Smooth muscle cell of the brain vasculature (primary cell): ENCODE measurements at places on chromosomes 1 and 21.

DNA sequence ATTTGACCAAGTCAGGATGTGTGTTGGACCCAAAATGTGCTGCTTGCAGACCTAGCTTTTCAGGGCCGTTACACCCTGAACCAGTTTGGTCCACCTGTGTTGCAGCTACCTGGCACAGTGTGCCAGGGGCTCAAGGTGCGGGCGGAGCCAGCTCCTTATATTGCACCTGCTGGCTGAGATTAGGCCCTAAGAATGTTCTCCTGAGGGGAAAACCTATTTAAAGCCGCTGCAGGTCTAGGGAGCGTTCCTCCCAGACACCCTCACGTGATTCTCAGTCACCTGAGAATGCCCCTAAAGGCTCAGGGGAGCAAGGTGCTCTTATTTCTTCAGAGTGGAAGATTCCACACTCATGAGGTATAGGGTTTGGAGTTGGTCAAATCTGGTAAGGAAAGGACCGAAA lies 12.0 kb downstream of the GSTM3 start:
- no peak for DNase-seq

GRCh38 chr1:166814611-166815010 lies 24.7 kb upstream of the POGK start:
- no peak for DNase-seq

- DNase-seq: no peak
Observed at GRCh38 chr21:34190576-34191321, 117.4 kb downstream of the MRPS6 start.

DNA sequence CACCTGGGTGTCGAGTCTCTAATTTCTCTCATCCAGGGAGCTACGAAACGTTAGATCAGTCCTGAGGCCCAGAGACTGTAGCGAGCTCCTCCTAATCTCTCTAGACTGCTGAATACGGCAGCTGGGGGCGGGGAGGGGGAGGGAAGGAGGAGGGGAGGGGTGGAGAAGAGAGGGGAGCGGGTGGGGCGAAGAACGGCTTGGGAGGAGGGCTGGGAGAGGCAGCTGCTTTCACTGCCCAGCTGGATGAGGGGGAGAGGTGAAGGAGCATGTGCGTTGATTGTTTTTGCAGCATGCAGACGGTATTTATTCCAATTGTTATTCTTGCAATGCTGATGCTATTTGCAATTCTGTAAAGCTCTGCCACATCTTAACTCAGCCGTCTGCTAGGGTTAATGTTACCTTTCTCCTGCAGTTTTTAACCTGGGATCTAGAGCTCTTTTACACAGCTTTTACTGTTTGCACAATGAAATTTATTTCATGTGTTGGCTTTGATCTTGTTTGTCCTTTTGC lies 790 bp downstream of the DNAJC6 start:
- DNase-seq: no peak

DNA sequence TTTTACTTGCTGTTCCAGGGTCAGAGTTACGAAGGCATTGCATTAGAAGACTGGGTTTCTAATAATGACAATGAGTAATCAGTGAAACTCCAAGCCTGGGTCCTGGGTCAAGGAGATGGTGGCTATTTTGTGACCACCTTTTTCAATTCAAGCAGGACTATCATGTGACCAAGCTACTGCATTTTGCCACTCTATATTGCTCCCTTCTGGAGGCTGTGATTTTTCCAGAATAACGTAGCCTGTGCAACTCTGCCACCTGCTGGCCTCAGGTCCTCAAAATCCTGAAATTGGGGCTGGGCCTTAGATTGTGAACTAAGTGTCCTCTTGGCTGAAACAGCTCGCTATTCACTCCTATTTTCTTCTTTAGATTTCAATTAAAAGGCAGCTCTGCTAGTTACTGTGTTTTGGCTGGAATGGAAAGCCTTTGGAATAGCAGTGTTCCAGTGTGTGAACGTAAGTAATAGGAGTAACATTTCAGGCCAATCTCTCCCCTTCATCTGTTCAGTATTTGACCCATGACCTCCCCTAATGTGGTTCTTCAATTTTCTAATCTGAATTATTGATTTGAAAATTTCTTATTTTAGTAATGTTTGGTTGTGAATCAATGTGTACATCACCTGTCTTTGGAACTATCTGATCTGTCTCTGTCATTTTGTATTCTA lies 52.9 kb upstream of the CD46 start:
- DNase-seq: peak; percentile 15

DNA sequence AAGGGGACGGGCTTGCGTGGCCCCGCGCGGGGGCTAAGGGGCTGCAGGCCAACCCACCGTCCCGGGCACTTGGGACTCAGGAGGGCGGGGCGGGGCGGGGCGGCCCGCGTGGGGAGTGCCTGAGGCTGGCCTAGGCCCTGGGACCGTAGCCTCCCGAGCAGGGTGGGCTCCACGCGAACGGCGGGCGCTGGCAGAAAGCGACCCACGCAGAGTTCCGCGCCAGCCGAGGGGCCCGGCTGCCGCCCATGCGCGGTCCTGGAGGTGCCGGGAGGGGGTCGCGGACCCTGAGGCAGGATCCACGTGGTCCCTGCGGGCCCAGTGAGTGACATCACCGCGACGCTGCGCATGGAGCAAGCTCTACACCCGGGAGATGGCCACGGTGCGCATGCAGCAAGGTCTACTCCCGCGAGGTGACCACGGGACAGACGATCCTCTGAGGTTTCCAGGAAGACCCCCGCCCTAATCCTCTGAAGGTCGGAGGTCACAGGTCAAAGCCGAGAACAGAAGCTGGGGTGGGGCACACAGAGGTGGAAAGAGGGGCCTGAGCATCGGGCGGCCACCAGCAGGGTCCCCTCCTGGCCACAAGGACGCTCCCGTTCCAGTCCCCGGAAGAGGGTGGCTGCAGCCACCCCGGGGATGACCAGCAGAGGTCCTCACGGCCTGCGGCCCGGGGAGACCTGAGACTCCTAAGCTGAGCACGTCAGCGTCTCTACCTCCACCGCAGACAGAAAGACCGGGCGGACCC lies 13.5 kb upstream of the SLC19A1 start:
- DNase-seq: no peak

DNA sequence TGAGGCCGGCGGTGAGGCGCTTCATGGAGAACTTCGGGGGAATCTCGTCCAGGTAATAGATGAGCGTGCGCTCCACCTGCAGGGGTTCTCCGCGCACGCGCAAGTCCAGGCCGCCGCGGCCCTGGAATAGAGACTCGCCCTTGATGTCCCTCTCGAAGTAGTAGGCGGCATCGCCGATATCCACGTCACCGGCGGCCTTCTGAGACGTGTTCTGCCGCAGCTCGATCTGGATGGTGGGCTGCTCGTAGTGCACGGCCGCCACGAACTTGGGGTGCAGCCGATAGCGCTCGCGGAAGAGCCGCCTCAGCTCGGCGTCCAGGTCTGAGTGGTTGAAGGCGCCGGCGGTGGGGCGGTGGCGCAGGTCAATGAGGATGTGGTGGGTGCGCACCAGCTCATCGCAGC lies 726 bp downstream of the TACSTD2 start:
- no peak for DNase-seq

- no peak for DNase-seq
Observed at GRCh38 chr1:183593356-183593755, 3.1 kb upstream of the NCF2 start.

DNA sequence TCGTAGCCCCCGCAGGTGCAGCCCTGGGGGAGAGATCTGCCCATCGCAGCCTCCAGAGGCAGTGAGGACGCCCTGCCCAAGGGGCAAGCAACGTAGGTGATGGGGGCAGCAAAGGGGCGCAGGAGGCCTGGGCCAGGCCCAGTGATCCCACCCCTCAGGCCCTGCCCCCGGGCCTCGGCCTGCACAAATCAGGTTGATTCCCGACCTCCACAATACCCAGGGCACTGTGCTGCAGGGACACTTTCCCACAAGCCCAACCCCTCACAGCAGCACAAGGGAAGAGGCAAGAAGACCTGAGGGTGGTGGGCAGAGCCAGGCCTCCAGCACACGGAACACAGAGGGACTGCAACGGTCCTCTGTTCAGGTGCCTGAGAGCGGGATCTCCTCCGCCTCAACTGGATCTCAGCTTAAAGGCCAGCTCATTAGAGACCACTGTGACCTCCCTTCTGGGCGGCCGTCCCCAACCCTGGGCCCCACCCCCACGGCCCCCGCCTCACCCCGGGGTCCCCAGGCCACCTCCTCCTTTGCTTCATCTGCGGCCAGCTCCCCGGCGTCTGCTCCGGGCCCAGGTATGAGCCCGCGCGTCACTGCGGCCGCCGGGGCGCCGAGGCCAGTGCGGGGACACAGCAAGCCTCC lies 812 bp upstream of the ARF1 start:
- DNase-seq: no peak

DNA sequence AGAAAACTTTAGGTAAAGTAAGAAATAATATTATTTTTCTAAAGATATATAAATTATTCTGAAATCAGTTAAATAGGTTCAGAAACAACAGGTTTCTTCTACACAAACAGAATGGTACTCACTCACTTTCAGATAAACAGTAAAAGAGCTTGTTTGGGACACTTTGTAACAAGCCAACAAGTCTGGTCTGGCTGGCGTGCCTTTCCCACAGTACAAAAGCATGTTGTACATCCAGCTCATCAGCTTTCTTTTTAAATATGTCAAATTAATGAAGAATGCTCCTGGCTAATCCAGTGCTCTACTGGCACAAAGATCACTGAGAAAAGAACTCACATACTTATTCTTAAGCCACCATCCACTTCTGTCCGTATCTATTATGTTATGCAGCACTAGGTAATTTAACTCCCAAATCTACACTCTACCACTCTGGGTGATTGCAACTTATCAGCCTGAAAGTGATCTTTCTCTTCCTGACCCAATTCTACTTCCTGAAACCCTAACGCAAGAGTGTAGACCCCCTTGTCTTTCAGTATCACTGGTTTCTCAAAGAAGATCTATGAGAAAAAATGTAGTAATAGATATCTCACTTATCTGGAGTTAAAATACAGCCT lies 32.6 kb downstream of the TRIT1 start:
- DNase-seq: no peak

DNA sequence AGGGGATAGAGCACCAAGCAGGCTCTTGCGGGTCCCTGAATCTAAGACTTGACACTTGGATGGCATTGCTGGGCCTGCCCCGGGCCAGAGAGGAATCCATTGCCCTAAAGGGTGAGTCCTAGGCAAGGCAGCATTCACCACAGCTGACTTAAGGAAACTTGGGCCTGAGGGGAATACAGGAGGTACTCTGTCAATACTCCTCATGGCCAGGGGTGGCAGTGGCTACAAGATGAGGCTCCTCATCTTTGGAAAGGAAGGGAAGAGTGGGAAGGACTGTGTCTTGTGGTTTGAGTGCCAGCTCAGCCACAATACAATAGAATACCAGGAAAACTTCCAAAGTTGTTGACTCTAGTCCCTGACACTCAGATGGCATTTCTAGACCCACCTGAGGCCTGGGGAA lies 5.1 kb downstream of the KRTAP22-1 start:
- no peak for DNase-seq

GRCh38 chr21:43975469-43976098 lies 36.5 kb upstream of the TRAPPC10 start:
- DNase-seq: peak; percentile 37

- DNase-seq: no peak
Observed at GRCh38 chr1:18089488-18089887, 18.1 kb upstream of the IGSF21 start.

DNA sequence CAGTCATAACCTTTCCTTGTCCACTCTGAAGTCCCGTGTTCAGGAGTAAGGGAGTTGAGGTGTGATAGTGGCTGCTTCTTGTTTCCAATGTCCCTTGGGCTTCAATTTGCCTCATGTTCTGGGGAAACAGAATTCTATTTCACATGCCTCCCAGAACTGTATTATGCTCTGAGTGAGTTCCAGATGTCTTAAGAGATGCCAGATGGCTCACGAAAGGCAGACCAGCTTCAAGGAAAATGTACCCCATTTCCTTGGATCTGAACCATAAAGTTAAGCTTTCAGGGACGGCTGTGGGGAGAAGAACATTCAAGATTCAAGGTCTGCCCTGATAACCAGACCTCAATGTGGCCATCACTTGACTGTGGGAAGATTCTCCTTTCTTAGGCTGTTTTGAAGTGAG lies 42.4 kb downstream of the C1orf87 start:
- no peak for DNase-seq

- no peak for DNase-seq
Observed at GRCh38 chr1:32128479-32128878, 20.6 kb downstream of the KPNA6 start.

GRCh38 chr1:179082999-179083335 lies 1.1 kb downstream of the TOR3A start:
- DNase-seq: no peak

GRCh38 chr1:36625253-36625934 lies 142.7 kb upstream of the CSF3R start:
- no peak for DNase-seq

GRCh38 chr1:151510020-151510405 lies 1.2 kb upstream of the CGN start:
- DNase-seq: no peak

DNA sequence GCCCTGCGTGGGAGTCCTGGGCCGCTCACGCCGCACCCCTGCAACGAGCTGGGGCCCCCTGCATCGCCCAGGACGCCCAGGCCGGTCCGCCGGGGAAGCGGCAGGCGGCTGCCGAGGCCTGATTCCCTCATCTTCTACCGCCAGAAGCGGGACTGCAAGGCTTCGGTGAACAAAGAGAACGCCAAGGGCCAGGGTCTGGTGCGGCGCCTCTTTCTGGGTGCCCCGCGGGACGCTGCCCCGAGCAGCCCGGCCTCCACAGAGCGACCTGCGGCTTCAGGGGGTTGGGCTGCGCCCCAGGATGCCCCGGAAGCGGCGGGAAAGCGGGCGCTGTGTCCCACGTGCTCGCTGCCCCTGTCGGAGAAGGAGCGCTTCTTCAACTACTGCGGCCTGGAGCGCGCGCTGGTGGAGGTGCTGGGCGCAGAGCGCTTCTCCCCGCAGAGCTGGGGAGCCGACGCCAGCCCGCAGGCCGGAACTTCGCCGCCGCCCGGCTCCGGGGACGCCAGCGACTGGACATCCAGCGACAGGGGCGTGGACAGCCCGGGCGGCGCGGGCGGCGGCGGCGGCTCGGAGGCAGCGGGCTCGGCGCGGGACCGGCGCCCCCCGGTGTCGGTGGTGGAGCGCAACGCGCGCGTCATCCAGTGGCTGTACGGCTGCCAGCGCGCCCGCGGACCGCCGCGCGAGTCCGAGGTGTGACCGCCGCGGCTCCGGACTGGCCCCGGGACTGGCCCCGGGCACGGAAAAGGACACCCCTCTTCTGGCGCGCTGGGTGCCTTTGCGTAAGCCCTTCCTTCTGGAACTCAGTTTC lies 2.7 kb downstream of the FAM110D start:
- DNase-seq: no peak

DNA sequence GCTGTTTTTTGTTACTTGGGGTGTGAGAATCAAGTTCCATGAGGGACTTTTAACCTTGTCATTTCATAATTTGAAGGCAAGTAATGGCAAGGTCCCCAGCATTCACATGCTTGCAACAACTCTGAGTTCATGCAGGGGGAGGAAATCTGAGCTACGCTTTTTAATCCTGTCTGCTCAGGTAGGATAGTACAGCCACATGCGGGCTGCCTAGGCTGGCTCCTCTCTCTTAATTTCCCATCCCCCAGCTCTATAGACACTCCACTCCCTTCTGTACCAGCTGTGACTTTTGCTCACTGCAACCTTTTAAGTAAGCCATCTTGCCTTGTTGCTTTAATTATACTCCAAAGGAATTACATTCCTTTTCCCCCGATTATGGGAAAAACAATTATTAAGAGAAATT lies 30.1 kb downstream of the PTGFR start:
- DNase-seq: no peak
